ENCODE measurements at places on chromosomes 3 and 15.

DNA sequence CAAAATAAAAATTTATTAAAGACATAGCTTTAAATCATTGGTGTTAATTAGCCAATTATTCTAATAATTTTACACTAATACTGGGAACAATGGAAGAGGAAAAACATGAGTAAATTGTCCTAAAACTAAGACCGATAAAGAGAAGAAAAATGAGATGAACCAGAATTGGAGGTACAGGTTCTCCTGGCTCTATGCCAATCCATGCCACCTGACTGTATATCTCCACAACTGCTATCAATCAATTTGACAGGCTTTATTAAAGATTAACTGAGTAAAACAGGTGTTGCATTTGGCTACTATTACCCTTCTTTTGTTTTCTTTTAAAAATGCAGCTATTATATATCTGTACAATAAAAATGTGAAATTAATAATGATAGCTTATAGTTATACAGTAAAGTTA is 850.0 kb downstream of the CADM2 start:
- no peak for DNase-seq

DNA sequence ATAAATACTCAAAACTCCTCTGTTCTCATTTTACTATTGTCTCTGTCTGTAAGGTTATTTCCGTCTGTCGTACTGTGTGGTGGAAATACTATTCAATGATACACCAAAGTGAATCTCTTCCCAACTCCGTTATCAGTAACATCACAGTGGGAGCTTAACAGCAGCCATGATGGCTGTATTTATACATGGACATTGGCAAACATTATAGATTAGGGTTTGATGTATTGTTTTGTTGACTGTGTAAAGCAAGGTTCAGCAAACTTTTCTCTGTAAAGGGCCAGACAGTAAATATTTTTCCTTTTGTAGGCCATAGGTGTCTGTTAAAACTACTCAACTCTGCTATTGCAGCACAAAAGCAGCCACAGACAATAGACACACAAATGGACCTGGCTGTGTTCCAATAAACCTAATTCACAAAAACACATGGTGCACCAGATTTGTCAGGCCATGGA is 23.2 kb downstream of the LIPC start:
- DNase-seq = no peak

GRCh38 chr3:46693892-46694226 is 380 bp upstream of the ALS2CL start:
- no peak for DNase-seq

DNA sequence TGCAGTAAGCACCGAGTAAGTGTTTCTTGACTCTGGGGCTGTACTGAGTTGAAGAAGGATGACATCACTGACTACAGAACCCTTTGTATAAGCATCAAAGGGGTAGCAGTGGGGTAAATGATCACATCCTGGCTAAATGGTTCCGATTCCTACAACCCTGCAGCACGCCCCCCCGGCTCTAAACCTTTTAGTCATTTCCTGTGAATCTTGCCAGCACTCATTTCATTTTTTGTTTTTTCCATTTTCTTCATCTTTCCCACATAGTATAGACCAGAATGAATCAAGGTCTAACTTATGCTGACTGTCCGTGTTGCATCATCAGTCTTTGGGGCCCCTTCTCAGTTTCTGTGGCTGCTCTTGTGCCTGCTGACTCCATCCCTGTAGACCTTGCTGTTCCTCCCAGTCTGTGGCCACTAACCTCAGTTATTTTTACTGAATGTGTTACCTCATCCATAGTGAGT is 383.1 kb upstream of the TPRG1 start:
- DNase-seq = peak; percentile 67

- no peak for DNase-seq
Observed at GRCh38 chr3:46561951-46562350, 4.2 kb downstream of the LRRC2 start.

GRCh38 chr15:100592898-100593297 is 9.1 kb downstream of the LINS1 start:
- no peak for DNase-seq

All from MCF 10A (cell line).